Cardiac septum (tissue), 1 donor: ENCODE measurements at places on chromosomes 4 and X.

- no peak for DNase-seq
These were observed 116.0 kb upstream of the PDE5A start for GRCh38 chr4:119744580-119744979.

DNA sequence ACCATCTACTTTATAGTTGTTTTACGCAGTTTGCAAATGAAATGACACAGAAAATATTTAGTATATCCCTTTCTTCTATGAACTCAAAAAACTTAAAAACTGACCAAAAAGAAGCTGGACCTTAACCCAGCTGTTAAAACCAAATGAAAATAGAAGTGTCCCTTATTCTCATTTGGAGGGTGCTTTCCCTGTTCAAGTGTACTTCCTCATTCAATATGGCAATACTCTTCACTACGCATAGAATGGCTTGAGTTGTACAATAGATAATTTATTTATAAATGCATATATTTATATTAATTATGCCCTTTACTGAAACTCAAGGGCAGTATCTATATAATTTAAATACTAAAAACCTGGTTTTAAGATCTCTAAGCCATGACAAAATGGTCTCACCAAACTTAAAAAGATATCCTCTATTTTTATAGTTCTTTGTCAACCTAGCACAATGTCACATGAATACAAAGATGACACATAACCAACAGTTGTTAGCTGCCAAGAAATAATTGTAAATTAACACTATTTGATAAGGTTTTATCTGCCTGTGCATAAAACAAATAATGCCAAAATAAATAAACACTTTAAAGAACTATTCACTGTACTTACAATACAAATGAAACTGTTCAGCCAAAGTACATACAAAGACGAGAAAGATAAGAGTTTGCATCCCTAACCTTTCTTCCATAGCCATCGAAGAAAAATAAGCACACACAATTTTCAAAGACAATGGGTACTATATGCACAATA lies 25.2 kb downstream of the YTHDC1 start:
- no peak for DNase-seq

- no peak for DNase-seq
These were observed 3.3 kb downstream of the PDLIM5 start for GRCh38 chr4:94455081-94455480.

GRCh38 chrX:103699243-103699642 lies 11.5 kb upstream of the TMEM31 start:
- DNase-seq, result no peak

- no peak for DNase-seq
These were observed 52.6 kb upstream of the PABPC1L2A start for GRCh38 chrX:73131877-73132276.

- no peak for DNase-seq
These were observed 40.5 kb upstream of the KLHL13 start for GRCh38 chrX:118156953-118157608.

DNA sequence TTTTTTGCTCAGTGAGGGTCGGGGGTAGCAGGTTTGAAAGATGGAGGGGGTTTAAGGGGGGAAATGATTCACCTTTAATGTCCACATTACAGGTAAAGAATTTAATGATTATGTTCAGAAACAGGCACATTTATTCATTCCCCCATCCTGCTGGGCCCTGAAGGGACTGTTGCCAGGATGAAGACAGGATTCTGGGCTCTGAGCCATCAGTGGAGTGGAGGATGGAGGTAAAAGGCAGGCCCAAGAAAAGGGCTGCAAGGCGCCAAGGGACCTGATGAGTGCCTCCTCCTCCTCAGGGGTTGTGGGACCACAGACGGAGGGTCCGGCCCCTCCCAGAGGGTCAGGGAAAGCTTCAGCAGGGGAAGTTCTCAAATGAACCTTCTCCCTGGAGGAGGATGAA lies 40.4 kb upstream of the PROM1 start:
- no peak for DNase-seq

DNA sequence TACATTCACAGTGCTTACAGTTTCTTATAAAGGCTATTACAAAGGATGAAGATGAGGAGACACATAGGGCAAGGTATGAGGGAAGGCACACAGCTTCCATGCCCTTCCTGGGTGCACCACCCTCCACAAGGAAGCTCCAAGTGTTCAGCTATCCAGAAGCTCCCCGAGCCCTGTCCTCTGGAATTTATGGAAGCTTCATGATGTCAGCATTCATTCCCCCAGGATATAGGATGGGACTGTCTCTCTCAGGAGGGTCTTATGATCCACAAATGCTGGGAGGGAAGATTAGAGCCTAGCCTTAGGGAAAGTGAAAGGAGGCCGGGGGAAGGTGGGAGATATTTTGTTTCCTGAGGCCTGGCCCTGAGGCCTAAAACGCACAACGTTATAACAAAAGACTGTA lies 236.0 kb downstream of the ANK2 start:
- no peak for DNase-seq

DNA sequence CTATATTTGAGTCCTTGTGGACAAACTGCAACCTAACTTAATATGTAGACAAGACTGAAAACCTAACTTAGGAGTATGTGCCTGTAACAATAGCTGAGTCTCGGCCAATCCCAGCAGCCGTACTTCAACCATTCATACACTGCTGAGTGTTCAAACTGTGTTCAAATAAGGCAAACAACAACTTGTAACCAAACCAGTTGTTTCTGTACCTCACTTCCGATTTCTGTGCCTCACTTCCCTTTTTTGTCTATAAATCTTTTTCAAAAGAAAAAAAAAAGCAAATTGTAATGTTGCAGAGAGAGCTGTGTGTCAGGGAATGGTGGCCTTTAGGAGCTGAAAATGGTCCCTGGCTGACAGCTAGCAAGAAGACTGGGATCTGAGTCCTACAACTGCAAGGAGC lies 46.0 kb downstream of the GEMIN8 start:
- no peak for DNase-seq

- DNase-seq, result no peak
These were observed 61.1 kb upstream of the ARSJ start for GRCh38 chr4:114040319-114041116.

DNA sequence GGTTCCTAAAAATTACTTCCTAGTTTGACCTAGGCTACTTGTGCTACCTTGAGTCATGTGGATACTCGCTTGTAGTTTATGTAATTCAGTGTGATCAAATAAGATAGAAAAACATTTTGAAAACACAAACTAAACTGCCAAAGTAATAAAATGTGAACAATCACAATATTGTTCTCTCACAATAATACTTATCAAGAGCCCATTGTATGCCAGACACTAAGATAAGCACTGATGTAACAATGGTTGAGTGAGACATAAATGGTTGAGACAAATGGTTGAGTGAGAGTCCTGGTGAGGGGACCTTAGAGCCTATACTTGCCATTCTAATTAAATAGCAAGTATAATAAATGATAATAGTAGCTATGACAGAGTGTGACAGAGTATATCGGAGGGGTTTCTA lies 41.7 kb downstream of the RFC1 start:
- DNase-seq, result no peak
